Smooth muscle cell of the umbilical artery (primary cell): ENCODE measurements at places on chromosomes 4 and X. TPM values are rescaled to one million over a fixed set of nuclear protein-coding genes. Genes with fewer than 3 reads are reported as not detected.

The GAGE12E gene
- total RNA-seq = not detected in 2 replicates

The COX7B2 gene
- not detected in 2 replicates for total RNA-seq

The YTHDC1 gene
- total RNA-seq = 23.2 and 38.3 TPM in 2 replicates

The AMER1 gene
- 1.5 and 3.1 TPM in 2 replicates for total RNA-seq

The CDX4 gene
- total RNA-seq = not detected in 2 replicates

The SMARCA1 gene
- total RNA-seq = 86.4 and 115 TPM in 2 replicates

The RIBC1 gene
- 0.14 TPM in 1 of 2 replicates, not detected in the other for total RNA-seq

The SYNPO2 gene
- 19.5 and 48.1 TPM in 2 replicates for total RNA-seq

The KLF8 gene
- total RNA-seq = under 0.01 and 0.55 TPM in 2 replicates

The RAI2 gene
- not detected in 2 replicates for total RNA-seq

The GABRE gene
- total RNA-seq = 28.9 and 41.3 TPM in 2 replicates

The HSFX2 gene
- not detected in 2 replicates for total RNA-seq

The EDA2R gene
- 3.3 and 9.5 TPM in 2 replicates for total RNA-seq

The ESX1 gene
- total RNA-seq = not detected in 2 replicates

The MAGEA10 gene
- total RNA-seq = not detected in 2 replicates

The CD40LG gene
- total RNA-seq = not detected in 2 replicates

The DDX60 gene
- total RNA-seq = 15.1 and 17.7 TPM in 2 replicates

The FGB gene
- not detected in 2 replicates for total RNA-seq

The GUCY1B1 gene
- total RNA-seq = 4.9 and 11.9 TPM in 2 replicates

The IL9R gene
- total RNA-seq = not detected in 2 replicates

The RTL9 gene
- under 0.01 and 0.37 TPM in 2 replicates for total RNA-seq

The NAA11 gene
- not detected in 2 replicates for total RNA-seq

The ZBTB49 gene
- total RNA-seq = 3.6 and 4.9 TPM in 2 replicates

The NMU gene
- not detected in 2 replicates for total RNA-seq
